ENCODE measurements at places on chromosomes 2 and 18. TPM values are rescaled to one million over a fixed set of nuclear protein-coding genes. Genes with fewer than 3 reads are reported as not detected.

The GPBAR1 gene
- polyA plus RNA-seq: 2.8 TPM

The ZSWIM2 gene
- polyA plus RNA-seq: not detected

The MRPS9 gene
- polyA plus RNA-seq: 23.0 TPM

The CCDC141 gene
- 0.47 TPM for polyA plus RNA-seq

The SOWAHC gene
- 9.9 TPM for polyA plus RNA-seq

The EPAS1 gene
- 82.7 TPM for polyA plus RNA-seq

The CCDC74A gene
- 14.6 TPM for polyA plus RNA-seq

The C2orf81 gene
- 0.85 TPM for polyA plus RNA-seq

The DLGAP1 gene
- 2.0 TPM for polyA plus RNA-seq

The MFSD2B gene
- polyA plus RNA-seq: 0.02 TPM

The FKBP7 gene
- polyA plus RNA-seq: 79.2 TPM

The CCDC74B gene
- 9.1 TPM for polyA plus RNA-seq

The TSPYL6 gene
- not detected for polyA plus RNA-seq

The GLB1L gene
- 12.8 TPM for polyA plus RNA-seq

The ALPI gene
- polyA plus RNA-seq: not detected

The DNAJC5G gene
- 0.83 TPM for polyA plus RNA-seq

The PLA2R1 gene
- polyA plus RNA-seq: 9.9 TPM

The TEX261 gene
- 132 TPM for polyA plus RNA-seq

The ANKRD62 gene
- polyA plus RNA-seq: not detected

The SALL3 gene
- not detected for polyA plus RNA-seq

The GREB1L gene
- 2.4 TPM for polyA plus RNA-seq

Measured in ovary (tissue), 10 donors.